ENCODE measurements at places on chromosomes 1 and 21.

DNA sequence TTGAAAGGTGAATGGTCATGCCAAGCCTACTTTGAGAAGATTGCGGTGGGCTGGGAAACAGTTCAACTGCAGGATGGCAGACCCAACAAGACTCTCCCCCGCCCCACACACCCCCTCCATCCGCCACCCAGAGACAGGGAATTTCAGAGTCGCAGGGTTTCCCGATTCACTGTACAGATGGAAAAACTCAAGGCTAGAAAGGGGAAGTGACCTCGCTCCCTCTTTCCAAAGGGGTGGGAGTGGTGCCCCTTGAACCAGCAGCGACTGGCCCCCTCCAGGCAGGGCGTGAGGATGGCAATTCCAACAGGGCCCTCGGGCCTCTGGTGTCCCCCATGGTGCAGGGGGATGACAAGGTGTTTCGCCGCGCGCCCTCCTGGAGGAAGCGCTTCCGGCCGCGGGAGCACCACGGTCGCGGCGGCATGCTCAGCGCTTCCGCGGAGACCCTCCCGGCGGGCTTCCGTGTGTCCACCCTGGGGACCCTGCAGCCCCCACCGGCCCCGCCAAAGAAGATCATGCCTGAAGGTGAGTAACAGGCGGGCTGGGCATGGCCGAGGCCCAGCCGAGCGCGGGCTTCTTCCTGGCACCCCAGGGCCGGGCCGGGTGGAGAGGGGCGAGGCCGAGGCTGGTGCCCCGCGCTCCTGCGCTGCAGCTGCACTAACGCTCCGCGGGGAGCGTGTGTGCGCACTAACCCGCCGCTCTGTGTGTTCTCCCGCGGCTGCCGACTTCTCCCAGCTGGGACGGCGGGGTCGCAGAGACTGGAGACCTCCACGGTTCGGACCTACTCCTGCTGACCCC, 10.4 kb downstream of the MYOG start:
- peak; percentile 44 for DNase-seq

DNA sequence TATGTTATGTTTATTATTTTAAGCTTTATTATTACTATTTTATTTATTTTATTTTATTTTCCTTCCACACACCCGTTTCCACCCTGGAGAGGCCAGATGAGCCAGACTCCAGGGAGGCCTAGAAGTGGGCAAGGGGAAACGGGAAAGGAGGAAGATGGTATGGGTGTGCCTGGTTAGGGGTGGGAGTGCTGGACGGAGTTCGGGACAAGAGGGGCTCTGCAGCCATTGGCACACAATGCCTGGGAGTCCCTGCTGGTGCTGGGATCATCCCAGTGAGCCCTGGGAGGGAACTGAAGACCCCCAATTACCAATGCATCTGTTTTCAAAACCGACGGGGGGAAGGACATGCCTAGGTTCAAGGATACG, 468 bp upstream of the MX1 start:
- peak; percentile 30 for DNase-seq

DNA sequence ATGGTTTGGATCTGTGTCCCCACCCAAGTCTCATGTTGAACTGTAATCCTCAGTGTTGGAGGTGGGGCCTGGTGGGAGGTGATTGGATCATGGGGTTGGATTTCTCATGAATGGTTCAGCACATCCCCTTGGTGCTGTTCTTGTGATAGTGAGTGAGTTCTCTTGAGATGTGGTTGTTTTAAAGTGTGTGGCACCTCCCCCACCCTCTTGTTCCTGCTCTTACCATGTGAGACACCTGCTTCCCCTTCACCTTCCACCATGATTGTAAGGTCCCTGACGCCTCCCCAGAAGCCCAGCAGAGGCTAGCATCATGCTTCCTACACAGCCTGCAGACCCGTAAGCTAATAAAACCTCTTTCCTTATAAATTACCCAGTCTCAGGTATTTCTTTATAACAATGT, 55.8 kb downstream of the SUSD4 start:
- DNase-seq, result no peak

- DNase-seq, result peak; percentile 26
Measured at GRCh38 chr1:110948038-110948810, 15.5 kb downstream of the LRIF1 start.

- peak; percentile 61 for DNase-seq
Measured at GRCh38 chr1:100631015-100631551, 88.5 kb upstream of the VCAM1 start.

DNA sequence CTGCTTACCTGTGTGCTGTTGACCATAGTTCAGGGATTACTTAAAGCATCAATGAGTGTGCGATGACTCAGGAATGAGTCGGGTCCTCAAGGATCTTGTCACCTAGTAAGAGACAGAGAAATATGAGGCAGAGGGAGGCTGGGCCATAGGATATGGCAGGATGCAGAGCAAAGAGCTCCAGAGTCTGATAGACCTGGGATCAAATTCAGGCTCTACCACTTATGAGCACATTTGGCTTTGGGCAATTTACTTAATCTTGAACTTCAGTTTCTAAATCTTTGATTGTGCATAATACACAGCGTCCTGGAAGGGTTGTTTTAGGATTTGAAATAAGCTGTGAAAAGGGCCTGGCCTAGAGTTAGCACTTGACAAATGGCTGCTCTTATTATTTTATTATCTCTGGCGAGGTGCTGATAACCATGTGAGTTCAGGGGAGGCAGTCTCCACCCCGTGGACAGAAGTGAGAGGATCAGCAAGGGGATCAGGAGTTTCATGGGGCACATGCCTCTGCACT, 94.5 kb downstream of the ROR1 start:
- no peak for DNase-seq

DNA sequence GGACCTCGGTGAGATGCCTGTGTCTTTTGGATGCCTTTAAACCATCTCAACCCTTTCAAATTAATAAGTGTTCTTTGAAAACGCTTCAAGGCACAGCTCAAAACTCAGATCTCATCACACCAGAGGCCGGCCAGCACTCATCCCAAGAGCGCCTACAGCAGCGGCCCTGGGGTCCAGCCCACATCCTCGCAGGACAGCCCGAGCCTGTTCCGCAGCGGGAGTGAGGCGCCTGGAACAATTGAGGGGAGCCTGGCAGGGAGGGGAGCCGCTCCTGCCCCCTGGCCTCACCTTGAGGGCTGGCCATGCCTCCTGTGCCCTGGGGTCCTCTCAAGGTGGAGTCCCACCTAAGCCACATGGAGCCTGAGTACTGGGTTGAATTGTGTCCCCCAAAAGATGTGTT, 37.9 kb downstream of the ACOT7 start:
- DNase-seq, result no peak

- DNase-seq, result no peak
Measured at GRCh38 chr1:15934211-15935055, 41.5 kb downstream of the ZBTB17 start.

GRCh38 chr1:54289712-54290233, 89.8 kb downstream of the MRPL37 start:
- DNase-seq, result no peak

GRCh38 chr1:163670989-163671757, 349.4 kb downstream of the NUF2 start:
- no peak for DNase-seq

DNA sequence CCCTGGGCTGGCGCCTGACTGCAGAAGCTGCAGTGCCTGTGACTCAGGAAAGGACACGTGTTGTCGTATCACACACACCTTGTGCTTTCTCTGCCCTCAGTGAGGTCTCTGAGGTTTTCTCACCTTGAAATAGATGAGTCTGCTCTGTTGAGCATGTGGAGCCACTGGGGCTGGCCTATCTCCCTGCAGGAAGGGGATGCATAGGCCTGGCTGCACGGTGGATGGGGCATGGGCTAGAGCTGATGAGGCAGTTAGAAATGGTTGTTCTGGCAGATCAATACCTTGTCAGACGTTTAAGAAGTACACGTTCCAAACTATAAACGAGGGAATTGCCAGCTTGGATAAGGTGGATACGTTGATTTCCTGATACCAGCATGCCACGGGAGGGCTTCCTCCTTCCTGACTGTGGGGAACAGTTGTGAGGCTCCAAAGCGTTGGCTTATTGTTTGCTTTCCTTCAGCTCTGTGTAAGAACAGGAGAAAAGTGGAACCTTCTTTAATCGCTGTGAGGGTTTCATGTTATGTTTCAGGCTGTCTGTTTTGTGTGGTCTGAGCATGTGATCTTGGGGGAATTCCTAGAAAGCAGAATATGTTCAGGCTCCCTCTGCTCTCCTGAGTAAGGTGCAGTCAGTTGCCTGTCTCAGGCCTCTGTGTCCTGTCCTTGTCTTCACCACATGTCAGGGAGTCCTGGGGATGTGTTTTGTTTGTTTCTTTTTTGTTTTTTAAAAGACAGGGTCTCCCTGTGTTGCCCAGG, 44.8 kb downstream of the PCNT start:
- peak; percentile 30 for DNase-seq

DNA sequence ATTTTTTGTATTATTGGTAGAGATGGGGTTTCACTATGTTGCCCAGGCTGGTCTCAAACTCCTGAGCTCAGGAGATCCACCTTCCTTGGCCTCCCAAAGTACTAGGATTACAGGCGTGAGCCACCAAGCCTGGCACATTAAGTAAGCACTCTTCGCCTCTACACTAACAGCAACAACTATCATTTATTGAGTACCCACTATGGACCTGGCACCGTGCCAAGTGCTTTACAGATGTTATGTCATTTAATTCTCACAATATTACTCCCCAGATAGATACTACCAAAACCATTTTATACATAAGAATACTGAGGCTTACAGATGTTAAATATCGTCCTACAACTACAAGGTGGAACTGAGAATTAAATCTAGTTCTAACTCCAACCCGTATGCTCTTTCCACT, 50.1 kb downstream of the TUT4 start:
- no peak for DNase-seq

- no peak for DNase-seq
Measured at GRCh38 chr1:209899948-209900347, 38.1 kb upstream of the SYT14 start.

- DNase-seq, result no peak
Measured at GRCh38 chr1:94674876-94675275, 133.3 kb upstream of the F3 start.

- DNase-seq, result no peak
Measured at GRCh38 chr1:9603766-9604753, 15.3 kb downstream of the TMEM201 start.

GRCh38 chr1:61724506-61724812, 482 bp downstream of the TM2D1 start:
- peak; percentile 29 for DNase-seq

DNA sequence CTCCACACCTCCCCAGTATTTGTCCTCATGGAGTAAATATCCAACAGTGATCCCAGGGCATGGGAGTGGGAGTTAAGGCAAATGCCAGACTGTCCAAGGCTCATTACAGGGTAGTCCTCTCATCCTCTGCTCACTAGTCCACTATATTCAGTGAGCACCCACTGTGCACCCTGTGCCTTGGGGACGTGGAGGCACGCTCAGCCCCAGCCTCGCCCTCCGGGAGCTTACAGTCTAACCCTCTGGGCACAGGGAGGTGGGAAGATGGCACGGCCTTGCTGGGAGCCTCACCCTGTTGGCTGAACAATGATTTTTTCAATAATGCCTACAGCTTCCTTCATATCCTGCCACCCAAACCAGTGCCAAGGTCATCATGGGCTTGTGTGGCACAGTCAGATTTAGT, 2.8 kb downstream of the HES2 start:
- no peak for DNase-seq

DNA sequence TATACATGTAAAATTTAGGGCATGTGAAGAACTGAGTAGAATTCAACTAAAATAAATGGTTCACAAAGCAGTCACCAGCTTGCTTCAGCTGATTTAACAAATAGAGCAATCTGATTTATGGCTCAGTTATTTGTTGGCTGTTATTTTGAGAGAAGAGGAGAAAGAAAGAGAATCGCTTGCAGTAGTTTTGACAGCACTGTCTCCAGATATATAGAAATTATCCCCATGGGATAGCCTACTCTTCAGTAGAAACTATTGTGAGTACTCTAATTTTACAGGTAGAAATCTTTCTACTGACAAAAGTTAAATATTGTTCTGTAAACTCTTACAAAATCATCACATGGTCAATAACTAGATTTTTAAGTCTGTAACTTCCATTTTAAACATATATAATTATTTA, 1098.2 kb downstream of the MRPL39 start:
- DNase-seq, result no peak

DNA sequence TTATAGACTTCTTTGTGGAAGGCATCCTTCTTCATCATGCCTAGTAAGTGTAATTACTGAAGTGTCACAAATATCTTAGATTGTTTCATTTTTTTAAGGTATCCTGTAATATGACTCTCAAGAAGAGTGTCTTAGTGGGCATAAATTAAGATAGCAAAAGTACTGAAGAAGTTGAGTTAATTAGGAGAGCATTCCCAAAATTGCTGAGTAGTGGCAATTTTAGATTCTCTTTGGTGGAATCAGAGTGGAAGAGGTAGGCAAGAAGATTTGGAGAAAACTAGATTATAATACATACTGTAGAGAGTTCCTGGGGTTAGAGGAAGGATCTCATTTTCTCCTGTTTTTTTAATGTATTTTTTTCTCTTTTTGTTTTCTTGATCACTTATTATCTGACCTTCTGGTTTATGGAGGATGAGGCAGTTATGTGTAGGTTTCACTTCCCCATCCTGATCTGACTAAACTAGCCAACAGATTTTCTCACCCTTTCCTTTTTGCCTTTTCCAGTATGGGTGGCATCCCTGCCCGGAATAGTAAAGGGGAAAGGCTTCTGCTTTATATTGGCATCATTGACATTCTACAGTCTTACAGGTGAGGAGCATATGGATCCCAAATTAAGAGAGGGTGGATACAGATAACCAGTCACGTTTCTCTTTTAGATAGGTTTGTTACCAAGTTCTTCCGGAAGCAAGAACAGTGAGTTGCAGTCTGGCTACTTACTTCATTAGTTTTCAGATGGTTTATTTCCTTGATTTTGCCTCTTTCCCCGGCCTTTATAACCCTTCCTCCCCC, 16.7 kb upstream of the PSMD4 start:
- peak; percentile 73 for DNase-seq

DNA sequence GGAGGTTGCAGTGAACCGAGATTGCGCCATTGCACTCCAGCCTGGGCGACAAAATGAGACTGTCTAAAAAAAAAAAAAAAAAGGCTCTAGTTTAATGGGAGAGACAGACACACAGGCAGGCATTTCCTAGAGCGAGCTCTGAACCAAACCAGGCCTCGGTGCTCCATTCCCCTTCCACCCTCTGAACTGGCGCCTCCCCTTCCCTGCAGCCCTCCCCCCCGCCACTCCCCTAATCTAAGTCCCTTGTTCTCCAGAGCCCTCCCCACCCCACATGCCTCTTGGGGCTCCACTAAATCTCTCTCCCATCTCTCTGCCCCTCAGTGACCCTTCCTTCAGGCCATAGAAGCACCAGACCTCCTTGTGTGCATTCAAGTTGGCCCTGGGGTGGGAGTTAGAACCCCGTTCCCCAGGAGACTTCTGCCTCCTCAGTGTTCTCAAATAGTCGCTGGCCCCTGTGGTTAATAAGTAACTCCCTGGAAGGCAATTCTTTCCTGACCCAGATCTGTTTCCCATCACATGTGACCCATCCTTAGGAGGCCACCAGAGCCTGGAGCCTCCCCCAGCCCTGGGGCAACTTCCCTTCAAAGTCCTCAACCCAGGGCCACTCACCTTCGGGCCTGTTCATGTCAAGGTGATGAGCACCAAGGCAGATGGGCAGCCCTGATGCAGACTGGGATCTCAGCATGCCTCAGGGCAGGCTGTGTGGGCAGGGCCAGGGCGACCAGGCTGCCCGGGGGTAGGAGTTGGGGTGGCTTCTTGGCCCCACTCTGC, 42.6 kb upstream of the EPB41 start:
- DNase-seq, result no peak

GRCh38 chr1:181739214-181739613, 255.9 kb downstream of the CACNA1E start:
- DNase-seq, result no peak

Data from suppressor macrophage treated with lipopolysaccharide for 4 hours (primary cell).